ENCODE measurements at places on chromosomes 3 and 15.

DNA sequence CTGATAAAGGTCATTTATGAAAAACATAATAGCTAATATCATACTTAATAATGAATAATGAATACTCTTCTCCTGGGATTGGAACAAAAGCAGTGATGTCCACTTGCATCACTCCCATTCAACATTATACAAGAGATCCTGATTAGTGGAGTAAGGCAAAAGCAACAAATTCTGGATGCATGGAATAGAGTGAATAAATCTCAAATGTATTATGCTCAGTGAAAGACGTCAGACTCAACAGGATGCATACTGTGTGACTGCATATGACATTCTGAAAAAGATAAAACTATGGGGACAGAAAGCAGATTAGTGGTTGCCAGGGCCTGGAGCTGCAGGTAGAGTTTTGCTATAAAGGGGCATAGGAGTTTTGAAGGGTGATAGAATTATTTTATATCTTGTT is 77.6 kb upstream of the ZBTB20 start:
- DNase-seq = no peak

DNA sequence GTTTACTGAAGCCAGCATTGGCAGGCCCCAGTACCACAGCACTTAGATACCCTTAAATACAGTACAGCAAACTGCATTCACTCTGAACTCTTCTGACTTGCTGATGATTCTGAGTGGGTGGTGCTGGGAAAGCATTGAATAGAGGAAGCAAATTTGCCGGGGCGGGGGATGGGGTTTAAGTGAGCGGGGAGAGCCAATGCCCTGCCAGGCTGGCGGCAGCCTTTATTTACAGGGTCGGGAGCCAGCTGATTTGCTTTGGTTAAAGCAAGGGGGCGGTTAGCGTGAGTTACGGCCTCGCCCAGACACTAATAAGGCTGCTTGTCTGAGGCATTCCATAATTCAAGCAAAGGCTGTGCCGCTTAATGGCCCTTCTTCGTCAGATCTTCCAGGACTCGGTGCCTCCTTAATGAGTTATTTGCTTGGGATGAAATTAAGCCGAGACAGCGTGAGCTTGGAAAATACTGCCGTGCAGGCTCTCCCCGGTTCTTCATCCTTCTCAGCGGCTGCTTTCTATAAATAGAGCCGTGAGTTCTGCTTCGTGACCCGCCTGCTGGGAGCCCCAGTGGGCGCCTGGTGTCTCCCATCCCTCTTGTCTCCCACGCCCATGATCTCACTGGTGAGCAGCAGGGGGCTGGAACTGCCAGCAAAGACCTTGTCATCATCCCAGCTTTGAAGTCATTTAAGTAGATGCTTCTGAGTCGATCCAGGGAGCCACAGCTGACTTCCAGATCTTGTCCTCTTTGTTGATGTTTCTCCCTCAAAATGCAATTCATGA is 25.8 kb downstream of the SPSB4 start:
- peak; percentile 35 for DNase-seq

GRCh38 chr15:29986946-29987345 is 95.8 kb upstream of the GOLGA8J start:
- no peak for DNase-seq

GRCh38 chr15:101242160-101242998 is 9.5 kb downstream of the CHSY1 start:
- peak; percentile 86 for DNase-seq

GRCh38 chr15:64635499-64636495 is 139.6 kb downstream of the RBPMS2 start:
- no peak for DNase-seq

- no peak for DNase-seq
Observed at GRCh38 chr3:106510206-106510605, 641.4 kb upstream of the CBLB start.

DNA sequence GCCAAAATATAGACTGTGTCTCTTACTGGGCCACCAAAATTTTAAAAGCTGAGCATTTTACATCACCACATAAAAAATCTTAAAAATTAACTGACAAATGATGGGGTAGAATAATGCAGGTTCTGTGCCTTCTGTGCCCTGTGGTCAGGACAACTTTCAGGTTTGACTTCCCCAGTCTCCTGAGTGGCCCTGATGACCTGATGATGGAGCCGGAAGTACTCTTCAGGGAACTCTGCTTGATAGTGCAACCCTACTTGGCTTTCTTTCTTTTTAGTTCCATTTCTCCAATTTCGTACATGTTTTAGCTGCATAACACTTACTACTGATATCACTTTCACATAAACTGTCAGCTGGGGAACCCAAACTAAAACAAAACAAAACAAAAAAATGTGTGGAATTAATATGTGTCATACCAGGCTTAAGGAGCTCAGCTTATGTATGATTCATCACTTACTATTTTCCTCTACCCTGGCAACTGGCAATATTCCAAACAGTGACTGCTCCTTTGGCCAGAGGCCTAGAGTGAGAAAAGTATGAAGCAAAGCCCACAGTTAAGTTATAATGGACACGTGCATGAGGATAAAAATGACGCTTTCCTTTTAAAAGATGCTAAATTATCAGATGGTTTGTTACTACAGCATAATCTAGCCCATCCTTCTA is 194.3 kb downstream of the BCHE start:
- DNase-seq = no peak

- DNase-seq = no peak
Observed at GRCh38 chr3:39990532-39990931, 181.1 kb downstream of the MYRIP start.

DNA sequence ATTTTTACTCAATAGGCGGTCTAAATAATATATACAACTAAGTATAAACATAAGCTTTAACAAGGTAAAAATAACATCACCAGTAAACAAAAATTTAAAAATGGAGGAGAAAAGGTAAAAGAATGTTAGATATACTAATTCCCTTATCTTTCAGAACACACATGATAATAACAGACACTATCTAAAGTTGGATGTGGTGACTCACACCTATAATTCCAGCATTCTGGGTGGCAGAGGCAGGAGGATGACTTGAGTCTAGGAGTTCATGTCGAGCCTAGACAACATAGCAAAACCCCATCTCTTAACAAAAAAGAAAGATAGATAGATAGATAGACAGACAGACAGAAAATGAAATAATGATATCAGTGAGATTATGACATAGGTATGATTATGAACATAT is 85.1 kb downstream of the STAG1 start:
- no peak for DNase-seq

GRCh38 chr3:156359368-156359767 is 195.5 kb downstream of the SSR3 start:
- DNase-seq = no peak

GRCh38 chr3:10556312-10556711 is 50.9 kb upstream of the ATP2B2 start:
- no peak for DNase-seq

DNA sequence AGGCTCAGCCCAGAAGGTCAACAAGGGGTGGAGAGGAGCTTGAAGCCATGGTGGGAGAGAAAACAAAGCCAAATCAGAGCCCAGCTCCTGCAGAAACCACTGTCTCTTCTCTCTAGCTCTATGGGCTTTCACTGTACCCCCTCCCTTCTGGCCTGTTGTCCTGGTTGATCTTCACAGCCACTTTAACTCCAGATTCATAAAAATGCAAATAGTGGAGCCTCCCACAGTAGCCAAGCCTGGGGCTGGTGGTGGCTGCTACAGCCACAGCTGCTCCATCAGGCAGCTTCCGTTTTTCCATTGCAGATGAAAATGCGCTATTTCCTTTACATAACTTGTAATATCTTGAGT is 20.7 kb upstream of the CAV3 start:
- no peak for DNase-seq

DNA sequence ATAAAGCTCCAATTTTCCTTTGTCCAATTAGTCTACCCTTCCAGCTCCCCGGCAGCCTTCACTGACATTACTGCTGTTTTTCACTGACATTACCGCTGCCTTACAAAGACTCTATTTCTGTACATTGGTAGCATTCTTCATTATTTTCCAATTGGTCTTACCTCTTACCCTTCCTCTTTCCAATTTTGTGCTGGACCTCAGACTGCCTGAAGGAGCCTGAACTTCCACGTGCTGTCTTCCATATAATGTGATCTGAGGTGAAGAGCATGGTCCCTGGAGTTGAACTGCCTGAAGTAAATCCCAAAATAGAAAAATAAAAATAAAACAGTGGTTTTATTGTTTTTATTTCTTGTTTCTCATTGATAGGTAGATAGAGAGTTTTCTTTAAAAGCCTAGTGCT is 9.2 kb upstream of the TNIK start:
- DNase-seq = no peak

GRCh38 chr3:100113723-100114412 is 433 bp downstream of the FILIP1L start:
- DNase-seq = no peak

DNA sequence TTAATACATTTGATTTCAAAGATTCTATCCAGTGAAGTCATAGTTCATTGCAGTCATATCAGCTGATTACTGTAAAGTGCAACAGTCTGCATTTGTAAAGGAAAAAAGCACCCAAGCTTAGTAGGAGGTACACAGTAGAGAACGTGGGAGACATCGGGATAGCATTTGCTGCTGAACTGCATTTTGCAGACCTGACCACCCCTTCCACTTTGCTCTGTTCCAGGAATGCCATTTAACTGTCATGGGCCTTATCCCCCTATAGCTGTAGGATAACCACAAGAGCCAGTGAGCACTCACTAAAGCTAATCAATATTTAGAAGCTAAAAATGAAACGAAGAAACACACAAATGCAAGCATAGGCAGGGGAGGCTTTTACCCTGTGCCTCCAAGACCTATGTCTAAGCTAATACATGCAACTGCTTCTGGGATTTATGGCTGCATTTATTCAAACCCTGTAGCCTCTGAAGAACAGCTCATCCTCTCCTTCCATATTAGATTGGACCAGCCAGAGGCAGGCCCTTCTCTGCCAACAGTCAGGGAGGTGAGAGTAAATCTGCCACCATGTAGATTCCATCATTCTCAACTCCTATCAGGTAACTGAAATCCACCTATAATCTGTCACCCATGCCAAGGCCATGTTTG is 23.0 kb downstream of the TNIK start:
- DNase-seq = no peak
